Activated naive CD4-positive, alpha-beta T cell (primary cell): ENCODE measurements at places on chromosomes 1 and 21.
A peak's percentile ranks its signal among the peaks of the same experiment; 100 is the strongest.

GRCh38 chr1:17984583-17984982 is 123.0 kb upstream of the IGSF21 start:
- no peak for DNase-seq

- no peak for DNase-seq
These were observed 66.1 kb downstream of the PLXNA2 start for GRCh38 chr1:208178091-208178529.

- DNase-seq, result no peak
These were observed 27.9 kb downstream of the ANGEL2 start for GRCh38 chr1:212987702-212988322.

DNA sequence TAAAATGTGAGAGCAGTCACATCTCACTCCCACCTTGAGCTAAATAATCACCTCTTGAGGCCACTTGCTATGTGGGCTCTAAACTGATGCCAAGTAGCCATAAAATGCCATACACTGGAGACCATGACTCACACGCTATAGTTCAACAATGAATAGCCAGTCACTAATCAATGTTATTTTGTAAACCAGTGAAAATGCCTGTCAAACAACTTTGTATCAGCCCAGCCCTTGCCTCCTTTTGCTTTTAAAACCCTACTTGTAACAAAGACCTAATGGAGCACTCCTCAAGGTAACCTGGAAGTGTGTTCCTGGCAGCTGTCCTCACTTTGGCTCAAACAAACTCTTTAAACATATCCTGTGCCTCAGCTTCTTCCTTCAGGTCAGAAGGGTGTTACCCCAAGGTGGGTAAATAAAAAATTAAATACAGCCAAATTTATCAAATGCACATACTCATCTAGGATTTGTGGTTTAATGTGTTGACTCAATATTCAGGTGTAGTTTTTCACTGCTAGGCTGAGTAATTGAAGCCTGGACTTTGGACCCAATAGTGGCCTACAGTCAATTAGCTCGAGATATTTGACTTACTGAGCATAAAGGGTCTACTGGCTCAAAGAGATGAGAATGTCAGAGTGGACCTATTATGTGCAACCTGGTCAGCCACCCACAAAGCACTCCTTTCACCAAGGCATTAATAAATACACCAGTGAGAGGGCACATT is 154.3 kb downstream of the COQ8A start:
- DNase-seq, result no peak

- DNase-seq, result no peak
These were observed 74.9 kb downstream of the CCDC18 start for GRCh38 chr1:93255222-93256079.

GRCh38 chr1:26403656-26404055 is 7.0 kb upstream of the LIN28A start:
- no peak for DNase-seq

DNA sequence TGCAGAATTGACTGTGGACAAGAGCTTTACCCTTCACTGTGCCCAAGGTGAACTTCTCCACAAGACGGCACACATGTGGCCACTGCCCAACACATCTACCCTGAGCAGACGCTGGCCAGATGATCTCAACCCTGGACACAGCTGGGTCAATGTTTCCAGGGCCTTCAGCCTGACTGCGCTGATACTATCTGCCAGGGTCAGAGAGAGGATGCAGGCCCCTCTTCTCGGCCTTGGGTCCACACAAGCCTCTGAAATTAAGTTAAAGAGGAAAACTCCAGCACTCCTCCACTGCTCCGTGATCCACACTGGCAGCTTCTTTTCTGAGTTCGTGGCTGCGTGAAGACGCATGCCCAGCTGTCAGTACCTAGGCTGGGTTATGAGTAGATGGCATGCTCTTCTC is 58.1 kb downstream of the GLIS1 start:
- DNase-seq, result no peak

GRCh38 chr1:13828454-13829151 is 128.6 kb downstream of the PRDM2 start:
- DNase-seq, result no peak

DNA sequence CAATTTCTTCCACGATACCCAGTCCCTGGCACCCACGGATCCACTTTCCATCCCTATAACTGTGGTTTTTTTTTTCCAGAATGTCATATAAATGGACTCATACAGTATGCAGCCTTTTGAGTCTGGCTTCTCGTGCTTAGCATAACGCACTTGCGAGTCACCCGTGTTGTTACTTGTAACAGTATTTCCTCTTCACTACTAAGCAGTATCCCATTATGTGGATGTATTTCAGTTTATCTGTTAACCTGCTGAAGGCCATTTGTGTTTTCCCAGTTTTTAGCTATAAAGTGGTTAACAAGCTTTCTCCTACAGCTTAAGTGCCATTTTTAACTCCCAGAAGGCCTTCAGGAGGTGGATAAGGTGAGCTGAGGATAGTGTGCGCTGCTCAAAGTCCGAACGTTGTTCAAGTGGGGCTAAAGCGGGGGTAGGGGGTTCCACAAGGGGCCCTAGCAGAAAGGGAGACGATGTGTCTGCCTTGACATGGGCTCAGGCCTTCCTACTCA is 829 bp downstream of the ADAR start:
- DNase-seq, result no peak

DNA sequence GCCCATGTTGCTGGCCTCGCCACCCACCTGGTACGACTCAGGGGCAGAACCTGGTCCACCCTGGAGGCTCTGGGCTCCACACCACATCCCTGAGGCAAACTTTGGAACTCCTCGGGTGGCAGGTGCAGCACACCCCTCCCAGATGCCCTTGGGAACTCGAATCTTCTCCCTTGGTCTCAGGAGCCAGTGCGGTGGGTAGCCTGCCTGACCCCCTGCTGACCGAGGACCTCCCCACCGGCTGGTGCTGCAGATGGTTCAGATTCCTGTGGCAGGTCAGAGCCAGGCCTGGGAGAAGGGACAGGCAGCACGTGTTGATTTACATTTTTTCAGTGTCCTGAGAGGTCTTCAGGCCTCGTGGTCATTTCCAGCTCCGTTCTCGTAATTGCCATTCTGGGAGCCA is 6.3 kb upstream of the CFAP410 start:
- DNase-seq, result no peak

GRCh38 chr21:43864962-43865539 is at the start of gene AGPAT3:
Gene AGPAT3, plus strand, starts transcription at chr21:43865223. Its CDS starts 94,459 bp downstream, at chr21:43959682.
- DNase-seq, result no peak

- no peak for DNase-seq
These were observed 20.1 kb downstream of the LBR start for GRCh38 chr1:225407755-225408154.

GRCh38 chr1:85580872-85581801 is 576 bp downstream of the CCN1 start:
- DNase-seq, result no peak

DNA sequence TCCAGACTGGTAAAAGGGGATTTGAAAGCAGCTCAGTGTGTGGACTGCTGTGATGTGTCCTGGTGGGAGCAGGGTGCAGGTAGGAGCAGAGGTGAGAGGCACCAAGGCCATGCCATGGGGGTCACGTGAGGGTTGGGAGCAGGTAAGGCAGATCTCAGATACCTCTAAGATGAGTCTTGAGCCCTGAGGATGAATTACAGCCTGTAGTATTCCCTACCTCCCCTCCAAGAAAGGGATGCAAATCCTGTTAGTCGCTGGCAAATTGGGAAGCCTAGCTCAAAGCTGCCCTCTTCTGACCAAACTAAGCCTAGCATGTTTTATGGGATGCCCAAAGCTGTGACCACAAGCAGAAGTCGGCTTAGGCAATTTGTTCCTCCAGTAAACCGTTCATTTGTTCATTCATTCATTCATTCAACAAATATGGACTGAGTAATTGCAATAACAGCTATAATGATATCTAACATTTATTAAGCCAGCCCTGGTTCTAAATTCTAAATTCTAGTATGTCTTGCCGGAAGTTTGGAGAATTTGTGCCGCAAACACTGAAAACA is 3.9 kb upstream of the NUAK2 start:
- DNase-seq, result no peak

DNA sequence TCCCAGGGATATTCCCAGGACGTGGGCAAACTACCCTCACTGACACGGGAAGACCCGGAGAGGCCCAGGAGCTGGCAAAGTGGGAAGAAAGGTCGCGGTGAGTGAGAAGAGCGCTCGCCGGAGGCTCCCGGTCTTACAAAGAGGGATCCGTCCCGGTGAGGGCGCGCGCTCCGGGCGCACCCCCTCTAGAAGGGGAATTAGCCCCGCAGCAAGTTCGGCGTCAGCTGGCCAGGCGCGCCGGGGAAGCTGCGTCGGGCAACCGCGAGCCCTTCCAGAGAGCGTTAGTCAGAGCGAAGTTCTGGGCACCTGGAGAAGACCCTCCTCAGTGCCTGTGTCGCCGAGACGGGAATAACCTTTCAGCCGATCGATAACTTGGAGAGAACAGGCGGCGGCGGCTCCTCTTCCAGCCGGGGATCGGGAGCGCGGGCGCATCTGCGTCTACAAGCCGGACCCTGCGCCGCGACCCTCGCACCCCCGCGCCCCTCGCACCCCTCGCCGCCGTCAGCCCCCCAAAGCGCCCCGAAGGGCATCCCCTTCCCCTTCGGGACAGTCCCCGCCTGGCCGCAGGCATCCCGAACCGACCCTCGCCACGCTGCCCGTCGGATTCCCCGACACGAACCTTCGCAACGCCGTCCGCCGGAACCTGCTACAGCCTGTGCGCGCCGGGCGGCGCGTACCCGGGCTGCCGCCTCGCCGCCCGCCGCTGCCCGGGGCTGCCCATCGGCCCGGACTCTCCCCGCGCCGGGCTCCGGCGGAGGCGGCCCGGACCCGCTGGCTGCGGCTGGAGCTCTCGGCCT is 485 bp downstream of the SIPA1L2 start:
- no peak for DNase-seq

- peak; percentile 36 for DNase-seq
These were observed 246.2 kb downstream of the NPHP4 start for GRCh38 chr1:5745800-5746610.

GRCh38 chr1:201503397-201504176 is 3.3 kb downstream of the CSRP1 start:
- no peak for DNase-seq

GRCh38 chr1:152505083-152505482 is 5.5 kb upstream of the LCE5A start:
- no peak for DNase-seq

DNA sequence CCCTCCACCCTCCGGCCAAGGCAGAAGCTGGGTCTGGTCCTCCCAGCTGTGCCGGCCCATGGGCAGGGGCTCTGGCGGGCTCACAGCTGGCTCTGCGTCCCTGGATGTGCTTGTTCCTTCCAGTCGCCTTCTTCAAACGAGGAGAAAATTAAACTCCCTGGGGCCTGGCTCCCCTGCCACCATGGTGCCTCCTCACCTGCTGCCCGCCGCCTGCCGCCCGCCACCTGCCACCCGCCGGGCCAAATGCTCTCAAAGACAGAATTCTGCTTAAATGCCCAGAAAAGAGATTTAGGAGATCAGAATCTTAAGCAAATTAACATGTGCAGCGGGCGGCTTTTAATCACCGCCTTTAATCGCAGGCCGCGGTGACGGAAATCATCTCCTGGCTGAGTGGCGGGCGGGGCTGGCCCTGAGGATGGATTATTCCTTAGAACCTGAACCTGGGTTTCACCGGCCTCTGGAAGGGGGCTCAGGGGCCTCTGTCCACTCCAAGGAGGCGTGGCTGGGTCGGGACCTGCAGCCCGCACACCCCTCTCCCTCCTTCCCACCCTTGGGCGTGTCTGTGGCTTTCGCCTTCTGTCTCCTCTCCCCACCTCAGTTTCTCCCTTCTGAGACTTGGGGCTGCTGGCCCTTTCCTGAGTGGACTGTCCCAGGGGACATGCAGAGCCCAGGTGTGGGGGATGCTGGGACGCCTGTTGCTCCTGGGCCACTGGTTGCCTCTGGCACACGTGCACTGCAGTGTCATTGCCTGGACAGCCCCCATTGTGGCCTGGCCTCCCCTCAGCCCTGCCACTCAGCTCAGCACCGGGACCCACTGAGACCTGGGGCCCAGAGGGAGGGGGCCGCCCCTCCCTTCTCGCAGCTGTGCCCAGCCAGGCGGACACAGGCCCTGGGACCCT is 10.5 kb upstream of the PLCH2 start:
- DNase-seq, result no peak

GRCh38 chr1:226548256-226549093 is at the start of gene STUM:
Gene STUM, plus strand, starts transcription at chr1:226548764. Its CDS starts 141 bp downstream, at chr1:226548905.
- DNase-seq, result no peak

- no peak for DNase-seq
These were observed 12.7 kb upstream of the DYNLT5 start for GRCh38 chr1:66739401-66740157.

- DNase-seq, result no peak
These were observed 31.8 kb upstream of the KCNQ4 start for GRCh38 chr1:40751802-40752201.

- DNase-seq, result no peak
These were observed 66.6 kb upstream of the ADAMTS5 start for GRCh38 chr21:27033471-27033870.

GRCh38 chr1:226547754-226548191 is 791 bp upstream of the STUM start:
- DNase-seq, result peak; percentile 30

DNA sequence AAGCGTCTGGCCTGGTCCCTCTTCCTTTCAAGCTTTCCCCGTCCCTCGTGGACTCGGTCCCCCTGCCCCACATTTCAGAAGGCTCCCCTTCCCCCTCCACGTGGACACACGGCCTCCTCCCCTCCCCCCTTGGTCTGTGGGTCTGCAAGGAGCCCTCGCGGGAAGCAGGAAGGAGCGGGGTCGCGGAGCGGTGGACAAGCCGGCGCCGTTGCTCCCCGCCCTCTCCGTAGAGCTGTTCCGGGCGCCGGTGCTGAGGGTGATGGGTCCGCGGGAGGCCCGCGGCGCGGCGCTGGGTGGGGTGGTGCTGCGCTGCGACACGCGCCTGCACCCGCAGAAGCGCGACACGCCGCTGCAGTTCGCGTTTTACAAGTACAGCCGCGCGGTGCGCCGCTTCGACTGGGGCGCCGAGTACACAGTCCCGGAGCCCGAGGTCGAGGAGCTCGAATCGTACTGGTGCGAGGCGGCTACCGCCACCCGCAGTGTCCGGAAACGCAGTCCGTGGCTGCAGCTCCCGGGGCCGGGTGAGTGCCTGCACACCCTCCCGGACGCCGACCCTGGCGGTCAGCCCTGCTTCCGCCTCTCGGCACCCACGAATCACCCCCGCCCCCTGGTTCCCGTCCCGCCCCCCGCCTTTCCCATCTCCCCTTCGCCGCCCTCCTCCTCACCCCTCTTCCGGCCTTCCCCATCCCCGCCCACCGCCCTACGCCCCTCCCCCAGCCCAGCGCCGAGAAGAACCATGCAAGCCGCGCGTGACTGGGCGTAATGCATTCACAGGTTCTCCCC is 5.3 kb downstream of the FCRLB start:
- peak; percentile 37 for DNase-seq

- no peak for DNase-seq
These were observed 118.0 kb upstream of the IPO9 start for GRCh38 chr1:201710632-201711597.

DNA sequence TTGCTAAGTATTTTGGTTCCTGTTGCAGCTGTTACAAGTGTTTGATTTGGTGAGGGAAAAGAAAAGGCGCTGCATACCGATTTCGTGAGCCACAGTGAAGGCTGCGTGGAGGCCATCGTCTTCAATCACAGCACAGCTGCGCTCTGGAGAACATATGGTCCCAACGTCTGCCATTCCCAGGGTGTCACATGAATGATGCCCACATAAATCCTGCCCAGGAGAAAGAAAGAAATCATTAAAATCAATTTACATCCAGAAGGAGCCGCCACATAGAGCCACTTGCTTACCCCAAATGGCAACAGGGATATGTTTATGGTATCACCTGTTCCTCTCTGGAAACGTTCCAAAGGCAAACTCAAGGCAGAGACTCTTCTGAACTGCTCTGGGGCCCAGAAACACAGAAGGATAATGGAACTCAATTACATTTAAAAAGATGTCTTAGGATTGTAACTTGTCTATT is 12.2 kb downstream of the ADAMTS5 start:
- DNase-seq, result no peak

GRCh38 chr1:37032660-37033354 is 1.5 kb downstream of the GRIK3 start:
- no peak for DNase-seq
